ENCODE measurements at places on chromosomes 16 and 17.
A peak's percentile ranks its signal among the peaks of the same experiment; 100 is the strongest.

DNA sequence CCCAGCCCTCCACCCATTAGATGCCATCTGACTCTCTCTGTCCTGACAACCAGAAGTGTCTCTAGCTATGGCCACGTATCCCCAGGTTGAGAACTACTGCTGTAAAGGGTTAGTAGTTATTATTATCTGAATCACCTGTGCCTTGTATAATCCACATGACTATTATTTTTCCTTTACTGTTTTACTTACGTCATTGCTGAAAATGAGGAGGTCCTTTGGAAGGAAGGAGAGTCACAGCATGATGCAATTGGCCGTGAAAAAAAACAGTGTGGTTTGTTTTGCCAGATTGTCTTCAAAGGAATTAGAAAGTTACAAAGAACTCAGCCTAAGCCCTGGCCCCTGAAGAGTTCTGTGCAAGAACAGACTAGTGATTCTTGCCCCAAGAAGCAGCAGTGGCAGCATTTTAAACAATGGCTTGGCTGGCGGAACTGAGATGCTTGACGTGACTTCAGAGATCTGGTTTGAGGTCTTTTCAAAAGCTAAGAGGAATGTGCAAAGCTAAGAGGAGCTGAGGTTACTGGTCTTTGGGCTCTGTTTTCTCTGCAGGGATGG, 413.3 kb upstream of the EEF2KMT start:
- DNase-seq, result no peak

DNA sequence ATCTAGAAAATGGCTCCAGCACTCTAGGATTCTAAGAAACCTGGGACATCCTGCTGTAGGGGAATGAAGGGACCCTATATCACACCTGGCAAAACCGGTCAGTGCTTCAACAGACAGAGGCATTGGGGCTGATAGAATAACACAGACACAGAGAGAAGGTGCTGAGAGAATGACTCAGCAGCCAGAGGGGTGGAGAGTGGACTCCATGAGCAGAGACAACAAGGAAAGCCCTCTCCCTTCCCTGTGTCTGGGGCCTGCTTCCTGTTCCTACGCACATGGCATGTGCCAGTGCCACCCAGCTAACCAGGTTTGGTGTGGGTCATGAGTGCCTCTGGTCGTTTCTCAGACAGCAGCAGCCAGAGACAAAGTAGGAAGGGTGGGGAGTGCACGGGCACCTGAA, 140.3 kb downstream of the CCT6B start:
- no peak for DNase-seq

- no peak for DNase-seq
These were observed 262.8 kb downstream of the ZFHX3 start for GRCh38 chr16:72785171-72785570.

DNA sequence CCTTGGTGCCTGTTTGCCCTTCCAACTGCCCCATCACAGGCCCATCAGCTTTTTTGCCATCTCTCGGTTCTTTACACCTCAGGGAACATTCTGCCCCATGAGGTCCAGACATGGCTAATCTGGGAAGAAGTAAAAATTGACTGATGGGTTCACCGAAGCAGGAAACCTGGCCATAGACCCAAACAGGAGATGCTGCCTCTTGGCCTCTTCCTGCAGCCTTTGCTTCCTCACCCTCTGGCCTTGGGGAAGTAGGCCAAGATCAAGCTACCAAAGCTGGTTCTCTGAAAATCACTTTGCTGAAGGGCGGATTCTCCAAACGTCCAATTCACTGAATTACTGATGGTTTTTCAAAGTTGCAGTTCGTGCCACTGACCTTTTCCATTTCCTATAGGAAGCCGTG, 56.1 kb downstream of the ARSG start:
- DNase-seq, result no peak

DNA sequence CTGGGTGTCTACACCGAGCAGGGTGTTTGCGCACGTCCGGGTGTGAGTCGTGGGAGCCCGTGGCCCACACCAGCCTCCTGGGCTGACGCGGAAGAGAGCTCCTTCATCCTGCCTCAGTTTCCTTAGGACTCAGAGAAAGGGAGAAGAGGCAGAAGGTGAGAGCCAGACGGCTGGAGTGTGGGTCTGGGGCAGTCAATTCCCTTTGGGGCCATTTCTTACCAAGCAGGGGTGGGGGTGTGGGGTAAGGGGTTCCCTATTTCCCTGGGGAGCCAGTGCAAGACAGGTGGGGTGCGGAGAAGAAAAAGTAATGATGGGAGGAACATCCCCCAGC, 831 bp downstream of the CA7 start:
- DNase-seq, result no peak

GRCh38 chr16:51876934-51877333, 670.0 kb downstream of the TOX3 start:
- no peak for DNase-seq

DNA sequence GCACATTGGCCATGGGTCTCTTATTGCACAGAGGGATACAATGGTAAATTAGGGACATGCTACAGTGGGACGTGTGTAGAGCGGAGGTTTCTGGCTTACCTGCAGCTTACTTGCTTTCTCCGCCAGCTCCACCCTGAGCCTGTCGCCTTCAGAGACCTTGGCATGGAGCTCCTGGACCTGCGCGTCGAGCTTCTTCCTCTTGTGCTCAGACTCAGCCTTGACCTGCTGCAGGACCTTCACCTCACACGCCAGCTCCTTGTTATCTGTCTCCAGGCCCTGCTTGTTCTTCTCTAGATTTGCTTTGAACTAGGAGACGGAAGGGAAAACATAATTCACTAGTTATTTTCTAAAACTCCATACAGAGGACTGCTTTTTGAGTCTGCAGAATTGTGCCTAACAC, 63.5 kb downstream of the NDEL1 start:
- no peak for DNase-seq

DNA sequence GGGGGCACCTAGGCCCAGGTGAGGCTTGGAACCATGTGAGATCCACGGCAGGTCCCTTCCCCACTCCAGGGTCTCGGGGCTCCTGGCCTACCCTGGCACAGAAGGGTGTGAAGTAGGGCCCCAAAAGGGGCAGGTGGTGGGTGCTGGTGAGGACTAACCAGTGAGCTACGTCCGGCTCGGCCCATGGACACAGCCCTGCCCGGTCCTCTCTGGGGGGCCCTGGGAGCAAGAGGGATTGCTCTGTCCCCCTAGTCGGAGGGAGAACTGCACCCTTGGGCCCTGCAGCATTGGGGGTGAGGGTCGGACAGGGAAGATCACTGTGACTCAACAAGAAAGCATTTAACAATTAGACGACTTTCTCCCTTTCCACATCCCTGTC, 2.9 kb downstream of the ENPP7 start:
- no peak for DNase-seq

DNA sequence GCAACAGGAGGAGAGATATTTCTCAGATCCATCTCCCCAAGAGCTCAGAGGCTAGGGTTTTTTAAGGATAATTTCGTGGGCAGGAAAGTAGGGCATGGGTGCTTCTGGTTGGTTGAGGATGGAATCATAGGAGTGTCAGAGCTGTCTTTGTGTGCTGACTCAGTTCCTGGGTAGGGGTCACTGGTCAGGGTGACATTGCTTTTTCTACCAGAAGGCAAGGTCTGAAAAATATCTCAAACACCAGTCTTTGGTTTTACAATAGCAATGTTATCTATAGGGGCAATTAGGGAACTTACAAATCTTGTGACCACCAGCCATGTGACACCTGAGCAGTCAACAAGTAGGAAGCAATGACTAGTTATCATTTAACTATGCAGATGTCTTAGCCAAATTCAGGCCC, 82.9 kb upstream of the DYNLRB2 start:
- DNase-seq, result no peak

- peak; percentile 77 for DNase-seq
These were observed 7.1 kb upstream of the ORAI3 start for GRCh38 chr16:30941600-30942425.

- peak; percentile 14 for DNase-seq
These were observed 46.9 kb upstream of the HNF1B start for GRCh38 chr17:37791447-37792399.

- no peak for DNase-seq
These were observed 19.8 kb upstream of the SSTR5 start for GRCh38 chr16:1052721-1053120.

GRCh38 chr16:57152096-57153093, 33.4 kb downstream of the PSME3IP1 start:
- peak; percentile 54 for DNase-seq

GRCh38 chr17:36888236-36888951, 48.9 kb upstream of the LHX1 start:
- DNase-seq, result no peak

GRCh38 chr17:57375040-57375769, 118.9 kb downstream of the MSI2 start:
- no peak for DNase-seq

- peak; percentile 64 for DNase-seq
These were observed 2.9 kb downstream of the RNF213 start for GRCh38 chr17:80263253-80264204.

DNA sequence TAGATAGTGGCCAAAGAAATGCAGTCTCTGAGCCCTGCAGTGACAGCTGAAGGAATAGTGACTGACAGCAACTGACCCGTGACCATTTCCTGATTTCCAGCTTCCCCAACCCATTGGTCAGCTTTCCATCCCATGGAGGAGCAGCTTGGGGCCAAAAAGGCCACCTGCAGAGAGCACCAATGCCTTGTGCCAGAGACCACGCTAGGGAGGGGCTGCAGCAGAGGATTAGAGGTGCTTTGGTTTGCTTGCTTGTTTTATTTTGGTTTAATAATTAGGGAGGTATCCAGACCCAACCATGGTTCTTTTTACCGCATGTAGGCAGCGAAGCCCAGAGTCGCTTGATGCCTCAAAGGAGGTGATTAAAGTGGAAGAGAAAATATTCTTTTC, 61.3 kb upstream of the SIAH1 start:
- no peak for DNase-seq

GRCh38 chr16:12267491-12267890, 291.0 kb downstream of the SNX29 start:
- no peak for DNase-seq

Data from Ammon's horn (tissue), 1 donor.